ENCODE measurements at places on chromosomes 1 and 21.

GRCh38 chr1:166703726-166704462, 135.4 kb upstream of the POGK start:
- no peak for DNase-seq

- DNase-seq = no peak
Observed at GRCh38 chr1:221725735-221726672, 15.9 kb downstream of the DUSP10 start.

DNA sequence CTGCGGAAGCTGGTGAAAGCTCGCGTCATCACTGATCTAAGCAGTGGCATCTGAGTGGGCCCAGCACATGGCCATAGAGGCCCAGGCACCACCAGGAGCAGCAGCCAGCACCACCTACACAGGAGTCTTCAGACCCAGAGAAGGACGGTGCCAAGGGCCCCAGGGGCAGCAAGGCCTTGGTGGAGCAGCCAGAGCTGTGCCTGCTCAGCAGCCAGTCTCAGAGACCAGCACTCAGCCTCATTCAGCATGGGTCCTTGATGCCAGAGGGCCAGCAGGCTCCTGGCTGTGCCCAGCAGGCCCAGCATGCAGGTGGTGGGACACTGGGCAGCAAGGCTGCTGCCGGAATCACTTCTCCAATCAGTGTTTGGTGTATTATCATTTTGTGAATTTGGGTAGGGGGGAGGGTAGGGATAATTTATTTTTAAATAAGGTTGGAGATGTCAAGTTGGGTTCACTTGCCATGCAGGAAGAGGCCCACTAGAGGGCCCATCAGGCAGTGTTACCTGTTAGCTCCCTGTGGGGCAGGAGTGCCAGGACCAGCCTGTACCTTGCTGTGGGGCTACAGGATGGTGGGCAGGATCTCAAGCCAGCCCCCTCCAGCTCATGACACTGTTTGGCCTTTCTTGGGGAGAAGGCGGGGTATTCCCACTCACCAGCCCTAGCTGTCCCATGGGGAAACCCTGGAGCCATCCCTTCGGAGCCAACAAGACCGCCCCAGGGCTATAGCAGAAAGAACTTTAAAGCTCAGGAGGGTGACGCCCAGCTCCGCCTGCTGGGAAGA, 3.2 kb upstream of the ARTN start:
- peak; percentile 44 for DNase-seq

- DNase-seq = peak; percentile 34
Observed at GRCh38 chr1:30912224-30912623, 3.7 kb upstream of the SDC3 start.

DNA sequence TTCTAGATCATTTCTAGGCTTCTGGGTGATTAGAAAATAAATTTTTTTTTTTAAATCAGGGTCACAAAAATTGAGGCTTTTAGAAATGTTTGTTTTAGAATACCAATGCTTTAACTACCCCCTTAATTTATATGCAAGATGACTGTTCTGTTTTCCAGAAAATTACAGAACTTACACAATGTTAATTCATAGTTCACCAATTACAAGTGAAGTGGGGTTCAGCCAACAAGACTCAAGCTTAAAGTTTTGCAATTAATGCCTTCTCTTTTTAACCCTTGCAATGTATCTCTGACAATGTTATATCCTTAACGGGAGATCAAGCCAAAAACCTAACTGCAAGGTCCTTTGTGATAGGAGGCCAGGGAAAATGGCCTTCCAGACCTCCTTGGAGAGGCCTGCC, 5.6 kb downstream of the PRELP start:
- no peak for DNase-seq

- DNase-seq = no peak
Observed at GRCh38 chr1:229092377-229093237, 178.3 kb upstream of the RAB4A start.

DNA sequence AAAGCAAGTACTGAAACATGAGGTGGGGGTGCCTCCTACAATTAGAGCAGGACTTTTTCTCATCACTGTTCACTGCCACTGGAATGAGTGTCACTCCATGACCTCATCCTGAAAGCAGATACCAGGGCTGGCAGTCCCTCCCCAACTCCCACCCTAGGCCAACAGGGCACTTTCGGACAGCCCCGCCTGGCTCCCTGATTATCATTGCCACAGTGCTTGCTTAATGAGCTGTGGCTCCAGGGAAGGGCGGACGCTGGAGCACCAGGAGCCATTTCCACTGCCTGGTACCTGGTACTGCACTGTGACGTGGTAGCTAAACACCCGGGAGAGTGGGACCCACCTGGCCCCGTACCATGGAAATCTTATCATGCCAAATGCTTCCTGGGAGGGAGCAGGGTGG, 22.3 kb downstream of the SLC9A1 start:
- no peak for DNase-seq

DNA sequence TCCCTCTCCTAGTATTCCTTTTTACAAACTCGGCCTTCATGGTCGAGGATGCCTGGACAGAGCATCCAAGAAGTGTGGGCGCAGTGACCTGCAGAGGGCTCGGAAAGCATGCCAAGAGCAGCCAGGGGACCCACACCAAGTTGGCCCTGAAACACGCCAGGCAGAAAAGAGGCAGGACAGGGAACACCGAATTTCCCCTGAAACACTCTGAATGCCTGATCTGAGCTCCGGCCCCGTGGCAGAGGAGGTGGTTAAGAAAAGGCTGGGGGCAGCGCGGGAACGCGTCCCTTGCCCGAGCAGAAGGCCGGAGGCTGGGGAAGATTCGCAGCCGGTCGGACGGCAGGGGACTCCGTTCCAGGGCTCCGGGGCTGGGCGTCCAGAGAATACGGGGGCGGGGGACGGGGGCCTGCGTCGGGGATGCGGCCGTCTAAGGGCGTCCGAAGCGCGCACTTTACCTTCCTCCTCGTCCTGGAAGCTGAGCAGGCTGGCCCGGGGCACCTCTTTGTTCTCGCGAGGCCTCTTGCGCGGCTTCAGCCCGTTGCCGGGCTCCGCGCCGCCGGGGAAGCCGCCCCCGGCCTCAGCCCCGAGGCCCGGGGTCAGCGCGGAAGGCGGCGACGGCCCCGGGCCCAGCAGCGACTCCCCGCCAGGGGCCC, 558 bp downstream of the PAXBP1 start:
- DNase-seq = peak; percentile 69

DNA sequence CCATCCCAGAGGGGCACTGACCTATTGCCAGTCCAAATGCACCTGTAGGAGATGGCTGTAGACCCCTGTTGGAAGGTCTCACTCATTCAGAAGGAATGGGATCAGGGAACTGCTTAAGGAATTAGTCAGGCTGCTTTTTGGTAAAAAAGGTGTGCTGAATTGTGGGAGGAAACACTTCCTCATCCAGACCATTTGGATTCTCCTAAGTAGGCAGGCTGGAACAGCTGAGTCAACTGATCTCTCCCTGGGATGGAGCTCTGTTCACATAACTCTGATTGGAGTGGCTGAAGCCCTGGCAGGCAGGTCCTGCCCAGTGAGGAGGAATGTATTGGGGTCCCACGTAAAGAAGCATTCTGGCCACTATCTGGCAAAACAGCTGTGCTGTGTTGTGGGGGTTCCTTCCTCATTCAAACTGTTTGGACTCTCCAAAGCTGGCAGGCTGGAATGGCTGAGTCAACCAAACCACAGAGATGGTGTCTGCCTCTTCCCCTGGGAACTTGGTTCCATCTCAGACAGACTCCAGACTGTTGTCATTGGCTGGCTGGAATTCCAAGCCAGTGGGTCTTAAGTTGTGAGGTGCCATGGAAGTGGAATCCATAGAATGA, 70.7 kb upstream of the PDC start:
- DNase-seq = no peak

All from natural killer cell treated with Interleukin-12 subunit alpha and Interleukin-12 subunit beta and Interleukin-15 and Interleukin-18, amount 100 ng/mL, for 72 hours (primary cell).